ENCODE measurements at places on chromosomes 2 and 18. TPM values are rescaled to one million over a fixed set of nuclear protein-coding genes. Genes with fewer than 3 reads are reported as not detected.

DNA sequence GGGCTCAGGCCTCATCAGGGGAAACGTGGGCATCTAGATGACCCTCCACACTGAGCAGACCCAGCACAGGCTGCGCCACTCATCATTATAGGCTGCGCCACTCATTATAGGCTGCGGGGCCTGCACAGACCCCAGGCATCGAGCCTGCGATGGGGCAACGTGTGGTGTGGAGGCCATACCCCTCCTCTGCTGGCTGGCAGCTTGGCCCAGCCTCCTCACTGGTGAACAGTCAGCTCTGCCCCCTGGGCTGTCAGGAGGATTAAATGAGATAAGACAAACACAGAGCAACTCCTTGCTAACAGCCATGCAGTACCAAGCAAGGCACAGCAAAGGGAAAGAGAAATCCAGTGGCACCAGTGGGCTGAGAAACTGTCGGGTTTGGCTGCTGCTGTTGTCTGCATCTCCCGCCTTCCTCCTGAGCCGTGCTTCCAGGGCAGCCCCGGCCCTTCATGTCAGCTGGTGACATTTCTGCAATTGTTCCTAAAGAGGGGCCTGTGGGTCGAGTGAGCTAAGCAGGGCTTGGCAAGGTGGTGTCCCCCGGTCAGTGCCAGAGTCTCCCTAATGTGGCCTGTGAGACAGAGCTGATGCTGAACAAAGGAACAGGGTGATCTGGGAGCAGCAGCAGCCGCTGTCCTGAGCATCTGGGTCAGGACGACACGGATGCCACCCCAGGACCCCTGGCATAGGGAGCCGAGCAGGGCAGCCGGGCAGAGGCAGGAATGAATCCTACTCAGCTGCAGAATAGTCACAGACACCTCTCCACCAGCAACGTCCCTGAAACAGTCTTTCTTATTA, 48.7 kb downstream of the RRM2 start:
- H3K36me3 ChIP-seq, result no peaks in the 10 kb centered on the region
- H3K27me3 ChIP-seq, result no peaks in the 10 kb centered on the region
- H3K27ac ChIP-seq, result no peak overlapping the region
- peaks cover 5% of the 10 kb centered on the region for H3K4me1 ChIP-seq
- no peak overlapping the region for H3K4me3 ChIP-seq
- DNase-seq, result no peak

Gene EHD3
- total RNA-seq, result 0.86 TPM

DNA sequence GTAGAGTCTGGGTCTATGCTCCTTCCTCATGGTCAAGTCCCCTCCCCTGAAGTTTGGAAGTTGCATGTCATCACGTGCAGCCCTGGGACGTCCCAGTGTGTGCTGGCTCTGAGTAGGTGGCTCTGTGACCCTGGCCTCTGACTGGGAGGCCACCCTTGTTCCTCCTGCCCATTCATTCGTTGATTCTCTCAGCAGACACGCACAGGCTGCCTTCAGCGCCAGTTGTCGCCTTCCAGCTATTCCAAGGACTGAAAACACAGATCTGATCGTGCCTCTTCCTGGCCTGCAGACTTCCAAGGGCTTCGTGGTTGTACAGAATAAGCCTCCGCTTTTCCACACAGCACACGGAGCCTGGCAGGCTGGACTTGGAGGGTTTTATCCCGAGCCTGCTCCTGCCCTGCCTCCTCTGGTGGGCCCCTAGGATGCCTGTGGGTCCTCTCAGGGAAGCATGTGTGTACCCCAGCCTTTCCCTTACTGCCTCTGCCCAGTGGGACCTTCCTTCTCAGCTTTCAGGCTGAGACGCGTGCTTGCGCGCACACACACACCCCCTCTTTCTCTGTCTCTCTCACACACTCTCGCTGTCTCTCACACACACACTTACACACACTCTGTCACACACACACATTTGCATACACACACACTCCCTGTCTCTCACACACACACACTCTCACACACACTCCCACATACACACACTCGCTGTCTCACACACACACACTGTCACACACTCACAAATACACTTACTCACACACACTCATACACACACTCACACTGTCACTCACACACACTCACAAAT, 17.7 kb downstream of the SH3BP4 start:
- H3K4me1 ChIP-seq, result peaks cover 39% of the 10 kb centered on the region
- H3K27me3 ChIP-seq, result no peaks in the 10 kb centered on the region
- no peak overlapping the region for H3K4me3 ChIP-seq
- H3K36me3 ChIP-seq, result peaks cover 21% of the 10 kb centered on the region
- no peak for DNase-seq

Gene PLA2R1
- total RNA-seq, result 7.5 TPM

Gene C2orf66
- 0.98 TPM for total RNA-seq

All from MCF 10A (cell line).